Endothelial cell (in vitro differentiated cells): ENCODE measurements at places on chromosomes 12 and 14. TPM values are rescaled to one million over a fixed set of nuclear protein-coding genes. Genes with fewer than 3 reads are reported as not detected.
A peak's percentile ranks its signal among the peaks of the same experiment; 100 is the strongest.

The TCP11L2 gene
- total RNA-seq = 14.0 TPM

DNA sequence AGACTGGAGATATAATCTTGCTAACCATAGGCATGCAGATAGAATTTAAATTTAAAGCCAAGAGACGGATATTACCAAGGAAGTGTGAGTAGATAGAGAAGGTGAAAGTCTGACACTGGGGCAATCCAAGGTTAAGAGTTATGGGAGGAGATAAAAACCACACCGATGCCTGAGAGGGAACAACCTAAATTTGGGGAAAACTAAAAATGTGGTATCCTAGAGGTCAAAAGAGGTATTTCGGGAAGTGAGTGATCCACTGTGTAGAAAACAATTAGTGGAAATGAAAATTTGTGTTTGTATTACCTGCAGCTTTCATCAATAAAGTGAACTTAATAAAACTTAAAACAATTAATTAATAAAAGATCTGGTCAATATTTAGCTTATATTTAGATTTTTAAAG lies 269.0 kb upstream of the RPL10L start:
- no peak overlapping the region for H3K4me3 ChIP-seq
- H3K27me3 ChIP-seq = no peaks in the 10 kb centered on the region
- peaks cover 3% of the 10 kb centered on the region for H3K4me1 ChIP-seq

DNA sequence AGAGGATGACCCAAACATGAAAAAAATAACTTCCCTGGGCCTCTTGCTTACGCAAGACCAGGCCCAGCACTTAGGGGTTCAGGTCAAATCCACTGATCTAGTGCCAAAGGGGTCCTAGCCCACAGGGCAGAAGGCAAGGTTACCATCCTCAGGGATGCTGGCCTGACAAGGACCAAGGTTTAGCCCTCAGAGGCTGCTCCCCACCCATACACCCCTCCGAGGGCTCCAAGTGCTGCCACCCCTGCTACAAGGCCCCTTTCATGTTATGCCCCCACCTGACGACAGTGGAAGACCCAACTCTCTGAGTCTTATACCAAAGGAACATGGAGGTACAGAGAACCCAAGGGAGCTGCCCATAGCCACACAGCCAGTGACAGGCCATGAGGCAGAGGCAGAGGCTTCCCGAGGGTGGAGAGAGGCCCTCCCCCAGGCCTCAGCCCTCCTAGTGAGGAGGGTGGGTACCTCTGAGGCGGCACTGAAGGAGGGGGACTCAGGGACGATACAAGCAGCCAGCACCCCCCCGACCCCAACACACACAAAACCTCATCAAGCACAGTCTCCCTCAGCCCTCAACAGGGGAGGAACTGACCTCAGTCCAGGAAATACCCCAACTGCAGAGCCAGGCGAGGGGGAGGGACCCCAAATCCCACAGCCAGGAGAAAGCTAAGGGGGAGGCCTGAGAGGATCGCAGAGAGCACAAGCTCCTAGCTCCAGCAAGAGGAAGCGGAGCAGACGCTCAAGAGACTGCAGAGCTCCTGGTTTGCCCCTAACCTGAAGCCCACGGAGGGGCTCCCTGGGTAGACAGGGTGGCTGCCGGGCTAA lies 37.0 kb downstream of the ANAPC7 start:
- H3K4me1 ChIP-seq = no peaks in the 10 kb centered on the region
- no peaks in the 10 kb centered on the region for H3K36me3 ChIP-seq
- H3K4me3 ChIP-seq = no peak overlapping the region
- H3K27ac ChIP-seq = no peak overlapping the region

GRCh38 chr12:26196421-26196716 lies 996 bp downstream of the SSPN start:
- H3K27me3 ChIP-seq = peaks cover 5% of the 10 kb centered on the region
- no peak for DNase-seq
- peaks cover 2% of the 10 kb centered on the region for H3K4me1 ChIP-seq
- peak overlapping the region; percentile 92 for H3K4me3 ChIP-seq
- no peak overlapping the region for H3K27ac ChIP-seq

The CPNE6 gene
- not detected for total RNA-seq

DNA sequence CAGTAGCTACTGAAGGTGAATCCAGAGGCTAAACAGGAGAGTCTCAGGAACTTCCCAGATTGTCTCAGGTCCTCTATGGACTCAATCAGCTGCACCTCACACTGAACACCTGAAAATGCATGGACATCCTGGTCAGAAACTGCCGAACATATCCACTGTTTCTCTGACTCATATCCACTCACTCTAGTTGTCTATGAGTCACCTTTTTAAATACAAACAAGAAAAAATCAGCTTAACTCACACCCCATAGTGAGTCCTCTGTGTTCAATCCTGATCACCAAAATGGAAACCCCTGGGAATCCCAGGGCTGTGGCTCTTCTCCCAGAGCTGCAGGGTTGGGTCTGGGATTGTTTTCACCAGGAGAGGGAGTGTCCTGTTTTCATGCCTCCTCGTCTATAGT lies 556.7 kb downstream of the TMEM121 start:
- no peak overlapping the region for H3K27ac ChIP-seq
- no peak for DNase-seq
- H3K36me3 ChIP-seq = no peaks in the 10 kb centered on the region
- no peak overlapping the region for H3K4me3 ChIP-seq
- no peaks in the 10 kb centered on the region for H3K4me1 ChIP-seq

- DNase-seq = no peak
- no peak overlapping the region for H3K27ac ChIP-seq
- no peaks in the 10 kb centered on the region for H3K27me3 ChIP-seq
Measured at GRCh38 chr14:78951602-78952001, 781.4 kb downstream of the NRXN3 start.
